Activated CD4-positive, CD25-positive, alpha-beta regulatory T cell treated with anti-CD3 and anti-CD28 coated beads, Interleukin-2, amount 50 U/mL, for 72 hours (primary cell): ENCODE measurements at places on chromosomes 4 and X.
A peak's percentile ranks its signal among the peaks of the same experiment; 100 is the strongest.

GRCh38 chr4:154677300-154677699 lies 64.8 kb upstream of the FGG start:
- DNase-seq: no peak

DNA sequence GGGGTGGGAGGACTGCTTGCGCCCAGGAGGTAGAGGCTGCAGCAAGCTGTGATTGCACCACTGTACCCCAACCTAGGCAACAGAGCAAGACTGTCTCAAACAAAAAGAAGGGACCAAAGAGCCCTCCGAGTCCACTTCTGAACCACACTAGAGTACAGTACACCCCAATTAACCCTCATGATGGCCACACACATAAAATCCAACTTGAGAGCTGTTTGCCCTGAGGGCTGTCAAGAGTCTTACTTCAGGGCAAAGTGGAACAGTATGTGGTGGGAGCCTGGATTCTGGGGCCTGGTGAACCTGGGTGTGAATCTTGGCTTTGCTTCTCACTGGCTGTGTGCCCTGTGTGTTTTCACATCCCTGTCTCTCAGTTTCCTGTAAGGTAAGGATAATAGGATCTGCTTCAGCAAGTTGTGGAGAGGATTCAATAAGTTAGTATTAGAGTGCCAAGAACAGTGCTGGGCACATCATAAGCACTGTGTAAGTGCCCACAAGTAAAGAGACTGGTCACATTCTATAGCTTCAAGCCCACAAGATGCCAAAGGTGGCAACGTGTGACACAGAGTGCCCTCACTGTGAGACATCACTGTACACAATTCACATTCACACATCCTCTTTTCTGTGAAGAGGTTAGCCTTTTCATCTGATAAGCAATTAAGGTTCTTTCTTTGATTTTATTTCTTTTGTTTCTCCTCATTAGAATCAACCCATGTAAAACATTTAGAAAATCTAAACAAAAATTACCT lies 52.1 kb downstream of the LEF1 start:
- no peak for DNase-seq

DNA sequence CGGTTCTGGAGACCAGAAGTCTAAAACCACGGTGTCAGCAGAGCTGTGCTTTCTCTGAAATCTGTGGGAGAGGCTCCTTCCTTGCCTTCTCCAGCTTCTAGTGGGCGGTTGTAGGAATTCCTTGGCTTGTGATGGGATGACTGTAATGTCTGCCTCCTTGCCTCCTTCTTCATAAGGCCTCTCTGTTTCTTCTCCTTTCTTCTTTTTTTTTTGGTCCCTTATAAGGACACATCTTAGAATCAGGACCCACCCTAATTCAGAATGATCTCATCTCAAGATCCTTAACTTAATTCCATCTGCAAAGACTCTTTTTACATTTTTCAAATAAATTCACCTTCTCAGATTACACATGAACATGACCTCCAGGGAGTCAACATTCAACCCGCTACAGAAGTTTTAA lies 186.9 kb downstream of the STK32B start:
- DNase-seq: no peak

DNA sequence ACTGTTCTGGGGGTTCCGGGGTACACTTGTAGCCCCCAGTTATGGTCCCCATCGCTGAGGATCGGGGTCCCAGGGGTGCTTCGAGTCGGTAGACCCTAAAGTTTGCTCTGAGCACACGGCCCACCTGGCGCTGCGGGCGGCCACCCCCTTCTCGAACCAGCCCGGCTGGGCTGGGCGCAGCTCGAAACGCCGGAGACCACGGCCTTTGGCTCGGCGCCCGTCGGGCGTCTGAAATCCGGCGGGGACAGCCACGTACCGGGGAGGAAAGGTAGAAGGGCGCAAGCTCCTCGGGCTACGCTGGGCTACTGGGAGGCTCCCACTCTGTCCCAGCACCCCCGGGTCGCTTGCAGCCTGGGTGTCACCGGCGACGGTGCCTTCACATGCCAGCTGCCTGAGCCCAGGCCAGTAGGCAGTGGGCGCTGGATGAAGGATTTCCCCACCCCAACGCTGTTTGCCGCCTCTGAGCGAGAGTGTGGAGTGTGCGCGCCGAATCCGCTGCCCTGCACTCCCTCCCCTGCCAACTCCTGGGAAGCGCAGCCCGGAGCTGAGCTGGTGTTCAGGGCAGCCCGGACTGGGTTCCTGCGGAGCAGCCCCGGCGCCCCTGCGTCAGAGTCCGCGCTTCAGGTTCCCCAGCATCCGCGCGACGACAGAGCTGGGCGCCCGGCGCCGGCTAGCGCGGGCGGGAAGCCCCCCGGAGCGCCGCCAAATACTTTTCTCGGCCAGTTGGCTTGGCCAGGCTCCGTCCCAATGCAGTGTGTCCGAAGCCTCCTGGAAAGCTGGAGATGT lies 637 bp downstream of the MAMLD1 start:
- no peak for DNase-seq

DNA sequence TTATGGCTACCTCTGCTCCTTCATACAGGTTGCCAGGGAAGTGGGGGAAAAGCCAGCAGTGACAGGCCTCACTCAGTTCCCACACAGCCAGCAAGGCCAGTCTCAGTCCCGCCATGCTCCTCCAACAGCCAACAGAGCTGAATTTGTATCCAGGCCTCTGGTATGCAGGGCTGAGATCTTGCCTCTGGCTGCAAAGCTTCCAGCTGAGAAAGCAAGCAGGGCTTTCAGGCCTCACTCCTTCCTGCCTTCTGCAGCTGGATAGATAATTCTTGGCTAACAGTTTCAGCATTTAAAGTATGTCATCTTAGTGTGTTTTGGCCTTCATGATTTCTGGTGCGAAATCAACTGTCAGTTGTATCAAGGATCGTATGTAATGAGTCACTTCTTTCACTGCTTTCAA lies 103.6 kb downstream of the GNL3L start:
- DNase-seq: no peak

- DNase-seq: no peak
Measured at GRCh38 chr4:96073461-96073860, 233.6 kb downstream of the PDHA2 start.

GRCh38 chr4:40956721-40957255 lies 207.0 kb downstream of the NSUN7 start:
- no peak for DNase-seq

GRCh38 chr4:82493721-82494425 lies 63.5 kb downstream of the ENOPH1 start:
- DNase-seq: no peak

DNA sequence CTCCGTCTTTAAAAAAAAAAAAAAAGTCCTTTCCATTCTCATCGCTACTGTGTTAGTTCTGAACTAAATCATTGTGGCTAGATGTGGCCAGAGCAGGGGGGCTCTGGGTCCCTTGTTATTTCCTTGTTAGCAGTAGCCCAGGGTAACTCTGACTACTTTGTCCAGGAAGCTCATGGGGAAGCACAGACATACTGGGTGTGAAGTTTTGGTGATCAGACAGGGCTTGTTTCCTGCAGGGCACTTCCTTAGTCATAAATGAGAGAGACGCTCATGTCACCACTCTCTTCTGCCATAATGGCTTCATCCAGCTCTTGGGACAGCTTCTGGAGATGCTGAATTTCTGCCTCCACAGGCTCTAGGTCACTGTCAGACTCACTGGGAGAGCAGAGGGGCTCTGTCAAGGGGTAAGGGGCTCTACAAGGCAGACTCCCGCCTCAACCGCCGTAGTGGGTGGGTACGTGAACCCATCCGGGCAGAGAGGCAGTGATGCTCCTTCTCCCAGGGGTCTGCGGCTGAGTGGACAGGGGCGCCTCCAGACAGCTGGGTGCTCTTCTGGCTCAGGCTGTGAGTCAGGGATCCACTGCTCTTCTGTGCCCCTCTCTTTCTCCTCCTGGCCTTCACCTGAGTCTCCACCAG lies 12.9 kb downstream of the STIM2 start:
- peak; percentile 34 for DNase-seq

GRCh38 chrX:67044029-67044653 lies 405.3 kb upstream of the EDA2R start:
- no peak for DNase-seq

DNA sequence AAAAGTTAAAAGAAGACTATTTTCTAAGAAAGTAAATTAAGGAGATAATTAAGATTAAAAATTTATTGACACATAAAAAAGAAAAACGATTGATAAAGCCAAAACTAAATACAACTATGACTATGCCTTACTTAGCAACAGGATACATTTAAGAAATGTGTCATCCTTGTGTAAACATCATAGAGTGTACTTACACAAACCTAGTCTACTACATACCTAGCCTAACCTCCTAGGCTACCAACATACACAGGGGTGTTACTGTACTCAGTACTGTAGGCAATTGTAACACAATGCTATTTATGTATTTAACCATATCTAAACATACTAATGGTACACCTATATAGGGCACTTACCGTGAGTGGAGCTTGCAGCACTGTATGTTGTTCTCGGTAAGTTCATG lies 108.3 kb downstream of the ANXA10 start:
- DNase-seq: no peak

DNA sequence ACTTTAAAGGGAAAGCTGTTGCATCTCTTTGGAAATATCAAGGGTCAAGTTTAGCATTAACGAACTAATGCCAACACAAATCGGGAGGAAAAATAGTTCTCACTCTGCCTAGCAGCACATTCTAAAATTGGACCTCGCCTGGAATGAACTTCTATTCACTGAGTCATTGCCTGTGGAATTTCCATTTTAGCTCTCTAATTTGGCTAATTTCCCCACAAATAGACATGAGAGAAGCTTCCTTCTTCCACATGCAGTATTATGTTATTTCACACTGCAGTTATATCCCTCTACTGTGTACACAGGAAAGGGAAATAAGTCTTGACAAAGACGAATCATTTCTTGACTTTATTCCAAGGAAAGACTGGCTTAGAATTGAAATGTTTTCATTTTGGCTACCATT lies 9.3 kb downstream of the ZXDA start:
- DNase-seq: no peak

DNA sequence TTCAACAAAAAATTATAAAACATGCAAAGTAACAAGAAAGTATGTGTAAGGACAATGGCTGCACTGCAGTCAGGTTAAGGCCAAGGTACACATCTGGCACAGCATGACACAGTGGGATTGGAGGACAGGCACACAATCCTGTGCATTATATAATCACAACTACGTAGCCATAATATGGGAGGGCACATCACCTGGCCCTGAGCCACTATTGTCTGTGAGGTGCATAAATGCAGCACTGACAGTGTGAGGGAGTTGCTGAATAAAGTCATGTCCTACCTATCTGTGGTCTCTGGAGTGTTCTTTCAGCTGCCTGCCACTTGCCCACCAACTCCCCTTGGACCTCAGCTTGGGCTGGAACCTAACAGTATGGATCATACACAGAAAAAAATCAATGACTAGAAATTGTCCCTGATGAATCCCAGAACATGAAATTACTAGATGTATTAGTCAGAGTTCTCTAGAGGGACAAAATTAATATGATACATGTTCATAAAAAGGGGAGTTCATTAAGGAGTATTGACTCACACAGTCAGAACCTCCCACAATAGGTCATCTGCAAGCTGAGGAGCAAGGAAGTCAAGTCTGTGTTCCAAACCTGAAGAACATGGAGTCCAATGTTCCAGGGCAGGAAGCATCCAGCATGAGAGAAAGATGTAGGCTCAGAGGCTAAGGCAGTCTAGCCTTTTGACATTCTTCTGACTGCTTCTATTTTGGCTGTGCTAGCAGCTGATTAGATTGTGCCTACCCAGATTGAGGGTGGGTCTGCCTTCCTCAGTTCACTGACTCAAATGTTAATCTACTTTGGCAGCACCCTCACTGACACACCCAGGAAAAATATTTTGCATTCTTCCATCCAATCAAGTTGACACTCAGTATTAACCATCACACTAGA lies 46.4 kb upstream of the KCTD8 start:
- no peak for DNase-seq

DNA sequence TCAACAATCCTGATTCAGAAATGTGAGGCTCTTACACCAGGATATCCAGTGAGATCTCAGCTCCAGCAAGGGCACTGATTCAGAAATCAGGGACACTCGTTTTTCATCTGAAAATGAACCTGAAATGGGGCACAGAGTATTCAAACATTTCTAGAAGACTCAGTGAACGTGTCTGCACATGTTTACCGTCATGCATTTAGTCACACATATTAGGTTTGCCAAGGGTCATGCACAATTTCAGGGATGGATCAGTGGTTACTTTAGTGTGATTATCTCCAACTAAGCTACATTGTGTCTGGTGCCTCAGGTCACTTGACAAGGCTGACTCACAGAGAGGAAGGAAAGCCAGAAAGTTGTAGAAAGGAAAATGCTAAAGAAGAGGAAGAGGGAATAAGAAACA lies 33.6 kb upstream of the SPANXN2 start:
- no peak for DNase-seq

DNA sequence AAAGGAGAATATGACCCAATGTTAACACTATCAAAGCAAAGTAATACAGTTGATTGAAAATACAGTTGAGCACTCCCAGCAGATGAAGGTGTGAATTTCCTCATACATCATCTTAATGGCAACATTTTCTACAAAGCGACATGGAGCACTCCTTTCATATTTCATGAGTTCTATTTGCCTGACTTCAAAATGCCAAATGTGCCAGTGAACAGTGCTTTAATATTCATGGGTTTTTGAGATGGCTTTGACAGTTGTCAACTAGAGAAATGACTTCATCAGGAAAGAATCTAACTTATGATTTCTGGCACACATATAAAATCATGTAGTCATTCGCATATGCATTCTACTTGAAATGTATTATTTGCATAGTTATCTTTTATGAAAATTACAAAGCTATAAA lies 222.4 kb downstream of the GALNTL6 start:
- no peak for DNase-seq

- no peak for DNase-seq
Measured at GRCh38 chr4:11729548-11729947, 300.9 kb upstream of the HS3ST1 start.

- DNase-seq: no peak
Measured at GRCh38 chr4:108081256-108081655, 87.5 kb downstream of the LEF1 start.

- DNase-seq: no peak
Measured at GRCh38 chr4:115759231-115759630, 645.8 kb upstream of the NDST4 start.
